ENCODE measurements at places on chromosomes 3 and 15.

DNA sequence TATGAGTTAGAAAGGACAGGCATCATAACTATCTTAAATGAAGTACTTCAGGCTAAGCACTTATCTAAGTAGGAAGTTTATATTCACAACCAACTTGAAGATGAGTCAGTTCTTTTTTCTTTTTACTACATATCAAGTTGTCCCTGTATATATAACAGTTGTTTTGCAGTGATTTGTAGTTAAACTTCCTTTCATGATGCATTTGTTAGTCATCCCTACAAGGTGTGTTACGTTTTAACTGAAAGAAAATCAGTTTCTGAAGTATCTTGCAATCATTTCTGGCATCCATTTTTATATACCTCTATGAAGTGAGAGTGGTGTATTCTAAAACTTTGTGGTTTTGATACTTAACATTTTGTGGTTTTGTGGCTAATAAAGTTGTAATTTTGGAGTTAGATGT, 46.1 kb downstream of the ZFAND6 start:
- no peak for DNase-seq

GRCh38 chr3:38519651-38520050, 23.5 kb downstream of the EXOG start:
- no peak for DNase-seq

DNA sequence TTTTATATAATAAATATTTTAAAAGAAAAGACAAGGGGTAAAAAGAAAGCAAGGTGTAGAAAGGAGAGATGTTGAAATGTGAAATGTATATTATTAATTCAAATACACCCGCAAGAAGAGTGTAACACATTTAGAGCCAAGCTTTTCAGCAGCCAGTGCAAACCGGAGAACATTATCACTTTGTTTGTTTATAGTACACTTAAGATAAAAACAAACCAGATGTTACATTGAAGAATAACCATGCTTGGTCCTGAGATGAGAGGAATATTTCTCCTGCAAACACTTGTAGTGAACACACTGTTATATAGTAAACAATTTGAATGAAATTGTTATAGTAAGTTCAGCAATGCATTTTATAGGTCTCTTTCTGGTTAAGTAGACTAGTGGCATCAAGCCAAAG, 1441.5 kb downstream of the OTOL1 start:
- DNase-seq = no peak

DNA sequence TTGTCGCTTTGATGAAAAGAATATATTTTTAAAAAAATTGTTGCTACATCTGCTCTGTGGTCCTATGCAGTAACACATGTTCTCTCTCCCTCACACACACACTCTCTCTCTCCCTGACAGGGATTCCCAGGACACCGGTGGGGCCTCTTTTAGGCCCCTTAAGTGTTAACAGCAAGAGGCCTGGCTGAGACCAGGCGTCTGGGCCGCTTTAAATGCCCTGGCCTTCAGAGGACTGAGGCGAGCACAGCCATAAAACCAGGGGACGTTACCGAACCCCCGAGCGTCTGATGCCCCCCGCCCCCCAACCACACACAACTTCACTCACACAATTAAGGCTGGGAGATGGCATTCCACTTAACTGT, 1.7 kb downstream of the BNC1 start:
- no peak for DNase-seq

- DNase-seq = no peak
Observed at GRCh38 chr3:129556890-129557547, 14.0 kb downstream of the H1-8 start.

- no peak for DNase-seq
Observed at GRCh38 chr15:98906712-98907083, 100.9 kb downstream of the PGPEP1L start.

DNA sequence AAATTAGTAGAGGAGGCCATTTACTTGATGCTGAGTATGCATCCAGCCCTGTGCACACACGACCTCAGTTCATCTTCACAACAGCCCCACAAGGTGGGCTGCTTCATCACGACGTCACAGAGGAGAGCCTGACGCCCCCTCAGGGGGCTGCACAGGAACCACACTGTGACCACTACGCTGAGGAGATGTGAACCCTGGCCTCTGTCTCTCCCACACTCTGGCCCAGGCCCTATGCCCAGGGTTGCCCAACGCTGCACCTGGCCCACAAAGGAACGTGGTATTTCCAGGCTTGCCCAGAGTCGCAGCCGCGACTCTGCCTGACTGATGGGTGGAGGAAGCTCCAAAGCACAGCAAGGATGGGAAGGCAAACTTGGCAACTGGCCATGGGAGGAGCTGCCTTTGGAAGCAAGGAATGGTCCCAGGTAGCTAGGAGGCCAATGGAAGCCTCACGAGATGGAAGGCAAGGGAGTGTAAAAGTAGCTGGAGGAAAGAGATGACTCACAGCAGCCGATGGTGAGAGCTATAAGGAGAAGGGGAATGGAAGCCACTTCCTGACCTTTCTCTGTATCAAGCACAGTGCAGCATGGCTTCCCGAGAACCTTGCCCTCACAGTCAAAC, 226.0 kb downstream of the KLF13 start:
- no peak for DNase-seq

DNA sequence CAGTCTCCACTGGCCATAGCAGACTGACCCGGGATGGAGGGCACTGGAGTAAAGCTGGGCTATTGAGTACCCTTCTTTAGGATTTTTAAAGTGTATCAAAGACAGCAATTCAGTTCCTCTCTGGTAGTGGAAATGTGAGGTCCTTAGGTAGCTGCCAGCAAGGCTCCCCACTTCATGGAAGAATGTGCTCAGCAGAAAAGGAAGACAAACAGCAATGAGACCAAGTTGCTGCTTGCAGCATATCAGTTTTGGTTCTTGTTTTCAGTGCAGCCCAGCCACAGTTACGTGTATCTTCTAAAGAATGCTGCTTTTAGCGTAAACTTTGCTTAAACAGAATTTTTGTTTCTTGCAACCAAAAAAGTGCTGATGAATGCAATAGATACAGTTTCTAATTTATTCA, 374.0 kb upstream of the CBLB start:
- no peak for DNase-seq

GRCh38 chr15:100847194-100847593, 32.4 kb upstream of the ALDH1A3 start:
- no peak for DNase-seq

GRCh38 chr3:157586293-157586692, 83.1 kb upstream of the VEPH1 start:
- no peak for DNase-seq

DNA sequence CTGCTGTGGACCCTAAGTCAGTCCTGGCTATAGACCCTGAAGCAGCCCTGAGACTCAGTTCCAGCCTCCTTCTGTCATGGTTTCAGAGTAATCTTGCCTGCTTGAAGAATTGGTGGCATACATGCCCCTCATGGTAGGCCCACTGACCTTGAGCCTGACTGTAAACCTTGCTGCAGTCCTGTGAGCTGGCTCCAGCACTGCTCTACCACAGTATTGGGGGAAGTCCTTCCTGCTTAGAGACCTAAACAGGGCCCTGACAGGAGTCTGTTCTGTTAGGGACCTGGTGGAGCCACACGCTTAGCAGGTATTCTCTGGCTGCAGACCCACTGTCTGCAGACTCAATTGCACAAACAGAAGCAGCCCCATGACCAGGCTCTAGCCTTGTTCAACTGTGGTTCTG, 47.1 kb downstream of the OXSM start:
- DNase-seq = no peak

DNA sequence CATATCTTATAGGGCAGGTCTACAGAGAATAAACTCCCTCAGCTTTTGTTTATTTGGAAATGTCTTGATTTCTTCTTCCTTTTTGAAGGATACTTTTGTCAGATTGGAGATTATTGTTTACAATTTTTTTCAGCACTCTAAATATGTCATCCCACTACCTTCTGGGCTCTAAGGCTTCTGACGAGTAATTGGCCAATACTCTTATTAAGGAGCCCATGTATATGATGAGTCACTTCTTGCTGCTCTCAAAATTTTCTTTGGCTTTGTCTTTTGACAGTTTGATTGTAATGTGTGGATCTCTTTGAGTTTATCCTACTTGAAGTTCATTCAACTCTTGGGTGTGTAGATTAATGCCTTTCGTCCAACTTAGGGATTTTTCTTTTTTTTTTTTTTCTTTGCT, 28.9 kb upstream of the CD200R1L start:
- no peak for DNase-seq

GRCh38 chr3:195697582-195698324, 23.0 kb upstream of the MUC20 start:
- DNase-seq = no peak

DNA sequence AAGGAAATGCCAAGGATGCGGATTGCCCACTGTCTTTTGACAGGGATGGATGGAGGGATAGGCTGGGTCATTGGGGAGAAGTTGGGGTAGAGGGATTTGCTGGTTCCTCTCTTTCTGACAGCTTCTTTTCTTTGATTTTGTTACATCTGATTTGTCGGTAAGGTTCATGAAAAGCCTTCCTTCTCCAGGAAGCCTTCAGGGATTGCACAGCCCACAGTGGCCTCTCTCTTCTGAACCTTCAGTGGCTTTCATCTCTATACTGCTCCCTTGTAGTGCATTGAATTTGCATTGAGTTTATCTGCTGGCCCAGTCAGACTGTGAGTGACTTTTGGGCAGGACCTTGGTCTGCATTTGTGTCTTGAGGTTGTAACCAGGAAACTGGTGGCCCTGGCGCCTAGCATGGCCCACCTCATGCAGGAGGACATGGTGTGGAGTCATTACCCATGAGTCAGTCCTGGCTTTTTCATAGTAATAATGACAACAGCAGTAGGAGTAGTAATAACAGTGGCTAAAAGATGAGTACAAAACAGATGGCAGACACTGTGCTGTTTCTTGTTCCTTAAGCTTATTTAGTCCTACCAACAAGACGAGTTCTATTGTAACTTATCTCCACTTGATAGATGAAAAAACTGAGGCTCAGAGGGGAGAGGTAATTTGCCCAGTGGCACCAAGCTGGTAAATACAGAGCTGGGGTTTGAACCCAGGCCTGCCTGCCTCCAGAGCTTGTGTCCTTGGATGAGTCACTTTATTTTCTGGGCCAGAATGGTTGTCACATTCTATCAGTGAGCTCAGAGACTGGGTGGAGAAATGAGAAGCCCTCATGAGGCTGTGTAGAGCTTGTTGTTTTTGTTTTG, 28.4 kb downstream of the SMAD6 start:
- DNase-seq = no peak

DNA sequence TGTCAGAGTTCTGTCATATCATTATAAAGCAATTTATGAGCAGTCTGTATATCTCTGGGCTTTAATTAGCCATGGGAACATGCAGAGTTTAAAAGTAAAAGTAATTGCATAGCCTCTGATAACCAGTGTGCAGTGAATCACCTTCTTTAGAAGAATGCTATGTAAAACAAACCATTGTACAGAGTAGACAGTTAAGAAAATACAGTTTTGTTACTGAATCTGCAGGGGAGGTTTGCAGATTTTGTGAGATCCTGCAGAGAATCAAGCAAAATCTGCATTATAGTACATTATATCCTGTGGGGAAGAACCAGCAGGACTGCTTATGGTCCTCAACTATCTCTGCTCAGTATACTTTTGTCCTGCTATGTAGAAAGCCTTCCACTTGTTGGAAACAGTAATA, 396.2 kb upstream of the NAALADL2 start:
- no peak for DNase-seq

DNA sequence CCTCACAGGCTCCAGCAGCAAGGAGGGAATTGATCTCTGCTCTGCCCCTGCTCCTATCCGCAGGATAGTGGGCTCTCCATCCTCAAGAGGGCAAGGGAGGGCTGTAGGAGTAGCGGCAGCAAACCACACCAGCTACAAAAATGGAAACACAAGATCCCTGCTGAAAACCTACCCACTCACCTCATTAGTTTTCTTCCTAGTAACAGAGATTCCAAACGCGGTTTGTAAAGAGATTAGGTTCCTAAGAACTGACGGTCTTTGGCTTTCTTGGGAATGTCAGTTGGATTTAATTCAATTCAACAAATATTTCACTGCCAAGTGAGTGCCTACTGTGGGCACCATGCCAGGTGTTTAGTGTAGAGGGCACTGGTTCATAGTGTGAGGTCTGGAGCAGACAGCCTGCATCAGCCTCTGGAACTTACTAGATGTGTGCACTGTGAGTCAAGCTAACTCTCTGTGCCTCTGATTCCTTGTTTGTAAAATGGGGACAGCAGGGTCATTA, 84.7 kb downstream of the MRPL46 start:
- no peak for DNase-seq

- no peak for DNase-seq
Observed at GRCh38 chr15:99845009-99845408, 111.8 kb upstream of the LYSMD4 start.

- no peak for DNase-seq
Observed at GRCh38 chr3:95227092-95227491, 1164.2 kb downstream of the NSUN3 start.

DNA sequence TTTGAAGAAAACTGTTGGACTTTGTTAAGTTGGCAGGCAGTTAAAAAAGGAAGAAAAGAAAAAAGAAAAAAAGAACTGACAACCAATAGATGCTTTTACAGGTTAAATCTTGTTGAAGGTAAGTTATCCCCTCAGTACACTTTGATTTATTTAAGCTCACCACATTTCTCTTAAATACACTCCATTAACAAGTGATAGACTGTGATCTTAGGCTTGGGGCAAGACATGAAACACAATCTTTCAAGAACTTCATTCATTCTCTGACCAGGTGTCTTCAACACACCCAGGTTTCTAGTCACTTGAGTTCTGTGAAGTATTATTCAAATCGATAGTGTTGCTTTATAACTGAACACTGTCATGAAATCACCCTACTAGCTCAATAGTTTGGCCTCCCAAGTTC, 751.9 kb downstream of the ROBO1 start:
- no peak for DNase-seq

DNA sequence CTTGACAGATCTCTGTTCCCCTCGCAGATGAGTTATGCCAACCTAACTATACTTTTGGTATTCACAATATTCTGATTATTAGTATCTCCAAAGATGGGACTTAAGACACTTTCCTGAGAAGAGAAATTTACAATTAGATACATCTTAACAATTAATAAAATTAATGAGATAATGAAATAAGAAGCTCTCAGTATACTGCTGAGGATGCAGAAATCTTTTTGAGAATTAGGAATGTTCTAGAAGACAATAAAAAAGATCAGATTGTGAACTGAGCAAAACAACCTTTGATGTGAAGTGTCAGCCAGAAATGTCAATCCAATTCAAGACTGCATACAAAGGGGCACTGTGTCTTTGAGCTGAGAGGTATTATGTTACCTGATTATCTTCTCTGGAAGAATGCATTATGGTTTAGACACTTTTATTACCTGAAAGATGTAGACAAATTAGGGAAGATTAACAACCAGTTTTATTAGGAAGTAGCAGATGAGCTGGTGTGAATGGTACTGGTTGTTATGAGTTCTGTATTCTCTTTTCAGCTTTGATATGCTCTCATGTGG, 262.9 kb downstream of the TIGIT start:
- DNase-seq = no peak

- DNase-seq = no peak
Observed at GRCh38 chr3:132382688-132383194, 34.6 kb upstream of the DNAJC13 start.

DNA sequence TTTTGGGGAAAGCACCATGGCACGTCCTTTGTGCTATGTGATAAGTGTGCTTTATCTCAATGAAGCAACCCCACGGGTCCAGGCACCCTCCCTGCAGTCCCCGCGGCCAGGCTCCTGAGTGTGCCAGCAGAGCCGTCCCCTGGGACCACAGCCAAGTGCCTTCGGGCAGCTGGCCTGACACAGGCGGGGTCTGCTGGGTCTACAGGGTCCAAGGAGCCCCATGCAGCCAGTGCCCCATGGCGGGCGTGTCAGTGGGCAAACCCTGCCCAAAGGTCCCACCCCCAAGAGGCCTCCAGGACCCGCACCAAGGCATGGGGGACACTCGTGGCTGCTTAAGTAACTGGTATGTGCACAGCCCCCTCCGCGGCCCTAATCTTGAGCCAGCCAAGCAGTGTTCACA, 35.3 kb downstream of the KLHL25 start:
- no peak for DNase-seq
